Stimulated activated CD4-positive, alpha-beta T cell treated with anti-CD3 and anti-CD28 coated beads, Interleukin-1b, Interleukin-23, amount 100 ng/mL, for 1 hour (primary cell): ENCODE measurements at places on chromosomes 3 and 15.

GRCh38 chr3:144296808-144297207 lies 325.2 kb downstream of the DIPK2A start:
- no peak for DNase-seq

- no peak for DNase-seq
These were observed 26.1 kb downstream of the FAM174B start for GRCh38 chr15:92629276-92629974.

- no peak for DNase-seq
These were observed 20.4 kb downstream of the ABI3BP start for GRCh38 chr3:100972867-100973266.

GRCh38 chr15:74464216-74464615 lies 3.3 kb upstream of the UBL7 start:
- no peak for DNase-seq

GRCh38 chr15:40328751-40329150 lies 5.3 kb downstream of the INAFM2 start:
- DNase-seq, result no peak

- no peak for DNase-seq
These were observed 43.3 kb downstream of the ADPGK start for GRCh38 chr15:72740219-72740618.

- no peak for DNase-seq
These were observed 1.1 kb upstream of the WDR82 start for GRCh38 chr3:52279596-52279995.

DNA sequence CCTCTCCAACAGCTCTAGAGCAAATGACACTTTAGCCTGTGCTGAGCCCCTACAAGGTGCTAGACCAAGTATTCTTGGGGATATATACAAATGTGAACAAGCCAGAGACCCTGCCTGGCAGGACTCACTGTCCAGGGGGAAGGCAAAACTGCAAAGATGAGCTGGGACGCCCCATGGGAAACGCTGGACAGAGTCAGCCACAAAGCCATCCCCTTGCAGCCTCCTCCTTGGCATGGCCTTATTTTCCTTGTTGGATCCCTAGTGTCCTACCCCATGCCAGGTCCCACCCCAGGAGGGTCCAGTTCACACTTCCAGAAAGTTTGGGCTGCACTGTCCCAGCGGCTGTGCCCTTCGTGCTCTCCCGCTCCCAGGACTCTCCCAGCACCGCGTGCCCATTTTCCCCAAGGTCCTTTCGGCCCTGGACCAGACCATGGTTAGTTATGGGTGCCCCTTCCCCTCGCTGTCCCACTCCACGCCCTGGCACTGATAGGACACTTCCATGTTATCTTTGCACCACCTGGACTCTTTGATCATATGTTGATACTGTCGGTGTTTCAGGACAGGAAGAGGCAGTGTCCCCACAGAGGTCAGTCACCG lies 5.8 kb upstream of the NRROS start:
- no peak for DNase-seq

- no peak for DNase-seq
These were observed 194.3 kb upstream of the C2CD4B start for GRCh38 chr15:62359416-62359815.

- no peak for DNase-seq
These were observed 185.5 kb downstream of the NFKBIZ start for GRCh38 chr3:102034639-102035451.

GRCh38 chr3:14211621-14212020 lies 33.0 kb downstream of the LSM3 start:
- no peak for DNase-seq

DNA sequence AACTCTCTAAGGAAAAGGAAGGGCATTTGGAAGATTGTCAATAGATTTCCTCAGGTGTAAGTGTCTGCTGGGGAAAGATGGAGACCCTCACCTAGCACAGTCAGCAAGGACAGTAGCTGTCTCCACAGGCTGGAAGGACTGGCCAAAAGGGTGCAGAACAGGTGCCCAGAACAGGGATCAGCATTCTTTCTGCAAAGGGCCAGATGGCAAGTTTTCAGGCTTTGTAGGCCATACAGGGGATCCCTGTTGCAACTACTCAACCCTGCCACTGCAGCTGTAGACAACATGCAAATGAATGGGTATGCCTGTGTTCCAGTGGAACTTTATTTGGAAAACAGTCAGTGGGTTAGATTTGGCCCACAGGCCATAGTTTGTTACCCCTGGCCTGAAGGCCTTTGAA lies 8.1 kb downstream of the AGBL1 start:
- no peak for DNase-seq
